ENCODE measurements at places on chromosomes 4 and X.

GRCh38 chrX:153968754-153969124 is 2.9 kb downstream of the HCFC1 start:
- DNase-seq = peak; percentile 60

DNA sequence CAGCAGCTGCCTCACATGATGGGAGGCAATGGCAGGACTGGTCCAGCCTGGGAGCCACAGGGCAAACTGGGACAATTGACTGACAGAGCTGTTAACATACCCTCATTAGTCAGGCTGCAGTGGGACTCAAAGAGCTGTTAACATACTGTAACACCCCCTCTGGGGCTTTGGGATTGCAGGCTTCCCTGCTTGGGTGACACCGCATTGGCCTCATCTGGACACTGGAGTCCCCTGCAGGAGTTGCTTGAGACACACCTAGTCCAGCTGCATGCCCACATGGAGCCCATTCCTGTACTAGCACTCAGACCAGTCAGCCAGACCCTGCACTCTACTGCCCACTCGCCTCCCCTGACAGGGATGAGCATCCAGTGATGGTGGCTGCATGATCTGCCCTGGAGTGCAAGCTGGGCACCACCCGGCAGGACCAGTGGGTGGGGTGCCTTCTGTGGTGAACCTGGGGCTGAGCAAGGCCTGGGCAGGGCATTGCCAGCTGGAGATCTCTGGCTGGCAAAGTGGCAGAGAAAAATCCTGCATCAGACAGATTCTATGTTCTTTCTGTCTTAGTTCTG is 138.8 kb downstream of the DTHD1 start:
- DNase-seq = no peak

DNA sequence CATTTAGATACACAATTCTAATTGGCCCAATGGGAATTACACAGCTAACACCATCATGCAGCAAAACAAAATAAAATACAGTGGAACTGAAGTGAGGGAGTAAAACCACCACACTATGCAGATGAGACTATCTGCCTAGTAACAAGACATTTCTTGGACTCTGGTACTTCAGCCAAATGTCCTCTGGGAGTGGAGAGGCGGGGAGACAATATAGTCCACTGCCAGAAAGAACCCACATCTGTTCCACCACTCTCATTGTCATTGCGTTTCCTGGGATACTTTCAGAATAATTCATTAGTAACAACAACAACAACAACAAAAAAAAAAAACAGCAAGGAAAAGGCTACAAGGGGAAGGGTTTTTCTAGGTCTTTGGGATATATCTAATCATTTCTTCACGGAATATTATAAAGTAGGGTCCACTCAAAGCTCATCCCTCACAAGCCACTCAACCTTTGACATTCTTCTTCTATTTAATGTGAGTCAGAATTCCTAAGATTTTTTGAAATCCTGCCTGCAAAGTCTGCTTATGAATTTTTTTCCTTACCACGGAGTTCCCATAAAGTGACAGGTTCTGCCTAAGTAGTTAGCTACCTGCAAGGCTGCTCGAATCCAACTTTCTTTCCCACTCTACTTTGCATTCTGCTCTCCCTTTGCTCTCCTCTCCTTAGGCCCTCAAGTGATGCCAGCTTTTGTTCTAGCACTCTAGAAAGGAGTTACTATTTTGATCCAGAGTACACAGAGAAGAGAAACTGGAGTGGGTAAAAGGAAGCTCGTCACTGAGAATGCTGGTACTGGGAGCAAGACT is 254.6 kb downstream of the CHIC1 start:
- DNase-seq = no peak

DNA sequence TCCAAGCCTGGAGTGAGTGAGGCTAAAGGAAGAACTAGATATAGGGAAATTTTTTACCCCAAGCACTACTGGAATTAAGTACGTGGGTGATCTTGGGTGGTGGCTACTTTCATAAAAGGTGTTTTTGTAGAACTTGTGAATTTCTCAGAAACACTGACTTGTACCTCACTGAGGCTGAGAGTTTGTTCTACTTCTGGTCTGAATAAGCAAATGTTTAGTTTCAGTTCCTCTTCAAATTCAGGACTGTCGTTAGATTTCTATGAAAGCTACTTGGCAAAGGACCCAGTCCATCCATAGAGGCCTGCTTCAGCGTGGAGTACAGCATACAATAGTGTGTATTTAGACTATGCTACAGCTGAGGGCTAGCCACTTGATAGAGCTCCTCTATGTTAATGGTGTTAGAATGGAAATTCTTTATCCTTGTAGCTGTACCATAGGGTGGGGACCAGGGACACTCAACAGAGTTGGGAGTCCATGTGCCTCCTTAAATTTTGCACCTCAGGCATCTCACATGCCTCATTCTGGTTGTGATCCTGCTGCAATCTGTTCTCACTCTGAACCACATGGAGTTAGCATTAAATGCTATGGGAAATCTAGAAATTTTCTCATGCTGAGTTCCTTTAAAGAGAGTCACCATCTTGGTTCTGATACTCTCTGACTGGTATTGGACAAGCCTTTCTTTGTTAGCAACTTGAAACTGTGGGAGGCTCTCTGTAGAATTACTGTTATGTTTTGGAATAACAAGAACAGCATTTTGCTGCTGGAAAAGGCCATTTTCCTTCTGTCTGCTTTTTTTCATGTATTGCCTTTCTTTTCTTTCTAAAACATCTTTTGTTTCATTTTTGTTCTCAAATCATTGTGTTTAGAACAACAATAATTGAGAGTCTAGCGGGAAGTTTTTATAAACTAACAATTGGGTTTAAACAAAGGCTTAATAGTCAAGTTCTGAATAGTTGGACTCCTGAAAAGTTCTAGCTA is 86.8 kb downstream of the PDGFRA start:
- DNase-seq = no peak

- DNase-seq = no peak
These were observed 228.8 kb downstream of the ADGRL3 start for GRCh38 chr4:61428950-61429349.

DNA sequence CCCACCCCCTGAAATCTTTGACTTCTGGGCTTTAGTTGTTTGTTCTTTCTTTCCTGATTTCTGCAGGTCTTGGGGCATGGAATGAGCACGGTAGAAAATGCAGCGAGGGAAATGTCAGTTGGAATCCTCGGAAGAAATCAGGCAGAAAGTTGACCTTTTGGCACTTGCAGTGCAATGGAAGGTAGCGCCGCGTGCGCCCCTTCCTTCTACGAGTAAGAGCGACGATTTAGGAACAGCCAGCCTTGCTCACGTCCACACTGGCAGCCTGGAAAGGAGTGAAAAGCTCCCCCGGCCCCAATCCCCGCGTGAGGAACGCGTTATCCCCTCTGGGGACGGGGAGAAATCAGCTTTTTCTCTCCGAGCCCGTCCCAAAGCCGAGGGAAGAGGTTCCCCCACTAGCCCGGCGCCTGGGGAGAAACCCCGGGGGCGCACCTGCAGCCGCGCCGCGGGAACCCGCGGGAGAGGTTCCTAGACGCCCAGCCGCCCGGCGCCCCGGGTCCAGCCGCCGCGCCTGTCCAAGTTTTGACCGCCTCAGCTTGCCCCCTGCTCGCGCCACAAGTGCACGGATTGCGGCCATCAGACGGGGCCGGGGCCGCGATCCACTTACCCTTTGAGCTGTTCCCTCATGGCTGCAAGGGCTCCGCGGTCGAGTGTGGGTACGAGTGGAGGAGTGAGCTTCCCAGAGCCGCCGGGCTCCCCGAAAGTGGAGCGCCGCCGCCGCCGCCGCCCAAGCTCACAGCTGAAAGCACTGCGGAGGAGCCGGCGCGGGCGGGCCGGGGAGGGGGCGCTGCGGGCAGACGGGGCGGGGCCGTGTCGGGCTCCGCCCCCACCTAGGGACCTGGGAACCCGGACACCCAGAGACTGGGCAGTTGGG is 194.6 kb upstream of the FTHL17 start:
- no peak for DNase-seq

- DNase-seq = no peak
These were observed 3.5 kb downstream of the AP1AR start for GRCh38 chr4:112234952-112235609.

GRCh38 chrX:140661643-140662042 is 47.9 kb upstream of the LINC00632 start:
- DNase-seq = no peak

DNA sequence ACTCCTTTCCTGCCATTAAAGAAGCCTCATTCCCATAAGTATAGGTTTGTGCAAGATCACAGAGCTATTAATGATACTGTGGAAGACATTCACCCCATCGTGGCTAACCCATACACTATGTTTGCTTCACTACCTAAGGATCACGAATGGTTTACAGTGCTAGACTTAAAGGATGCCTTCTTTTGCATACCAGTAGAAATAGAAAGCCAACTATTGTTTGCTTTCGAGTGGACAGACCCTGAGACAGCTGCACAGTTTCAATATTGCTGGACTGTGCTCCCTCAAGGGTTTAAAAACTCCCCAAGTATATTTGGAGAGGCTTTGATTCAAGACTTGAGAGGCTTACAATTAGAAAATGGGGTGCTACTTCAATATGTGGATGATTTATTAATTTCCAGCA is 16.0 kb upstream of the PAPSS1 start:
- DNase-seq = no peak

DNA sequence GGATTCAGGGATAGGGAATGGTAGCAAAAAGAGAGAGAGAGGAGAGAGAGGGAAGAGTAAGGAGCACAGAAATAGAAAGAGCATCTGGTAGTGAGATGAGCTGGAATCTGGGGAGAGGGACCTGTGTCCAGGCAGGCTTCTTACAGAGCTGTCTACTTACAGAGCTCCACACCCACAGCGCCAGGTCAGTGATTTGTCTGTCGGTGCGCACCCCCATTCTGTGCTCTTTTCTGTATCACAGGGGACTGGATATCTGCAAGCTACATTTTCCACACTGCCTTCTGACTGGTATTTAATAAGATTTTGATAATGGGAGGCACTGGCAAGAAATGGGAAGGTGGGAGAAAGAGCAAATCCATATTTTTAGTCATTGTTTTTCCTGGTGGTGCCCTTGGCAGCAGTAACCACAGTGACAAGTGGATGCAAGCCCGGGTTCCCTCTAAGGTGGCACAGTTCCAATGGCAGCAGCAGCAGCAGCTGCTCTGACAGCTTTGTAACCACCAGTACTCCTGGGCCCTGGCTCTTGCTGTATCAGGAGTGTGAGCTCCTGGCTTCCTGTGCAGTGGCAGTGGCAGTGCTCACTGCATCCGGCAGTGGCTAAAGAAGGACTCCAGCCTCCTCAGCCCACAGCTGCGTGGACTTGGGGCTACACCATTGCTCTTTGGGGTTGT is 300.5 kb downstream of the TRIML1 start:
- no peak for DNase-seq

- DNase-seq = no peak
These were observed 13.7 kb upstream of the KLHL5 start for GRCh38 chr4:39048311-39048710.

DNA sequence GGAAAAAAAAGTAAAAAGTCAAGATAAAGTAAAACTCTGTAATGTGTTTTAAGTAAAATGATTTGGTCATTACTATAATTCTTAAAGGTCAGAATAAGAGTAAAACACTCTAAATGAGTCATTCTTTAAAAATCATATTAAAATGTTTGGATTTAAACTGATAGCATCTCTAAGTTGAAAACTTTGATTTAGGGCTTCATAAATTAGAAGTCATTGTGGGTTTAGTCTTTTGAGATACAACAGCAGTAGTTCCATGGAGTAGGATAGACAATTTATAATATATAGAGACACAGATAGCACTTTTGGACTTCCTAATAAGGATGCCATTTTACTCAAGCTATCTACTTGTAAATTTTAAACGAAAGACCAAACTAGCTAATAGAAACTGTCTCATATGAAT is 77.1 kb upstream of the PABPC4L start:
- DNase-seq = no peak

- DNase-seq = no peak
These were observed 205.4 kb upstream of the PSAPL1 start for GRCh38 chr4:7640136-7640535.

GRCh38 chrX:65668377-65669310 is 1.2 kb downstream of the MSN start:
- peak; percentile 72 for DNase-seq

DNA sequence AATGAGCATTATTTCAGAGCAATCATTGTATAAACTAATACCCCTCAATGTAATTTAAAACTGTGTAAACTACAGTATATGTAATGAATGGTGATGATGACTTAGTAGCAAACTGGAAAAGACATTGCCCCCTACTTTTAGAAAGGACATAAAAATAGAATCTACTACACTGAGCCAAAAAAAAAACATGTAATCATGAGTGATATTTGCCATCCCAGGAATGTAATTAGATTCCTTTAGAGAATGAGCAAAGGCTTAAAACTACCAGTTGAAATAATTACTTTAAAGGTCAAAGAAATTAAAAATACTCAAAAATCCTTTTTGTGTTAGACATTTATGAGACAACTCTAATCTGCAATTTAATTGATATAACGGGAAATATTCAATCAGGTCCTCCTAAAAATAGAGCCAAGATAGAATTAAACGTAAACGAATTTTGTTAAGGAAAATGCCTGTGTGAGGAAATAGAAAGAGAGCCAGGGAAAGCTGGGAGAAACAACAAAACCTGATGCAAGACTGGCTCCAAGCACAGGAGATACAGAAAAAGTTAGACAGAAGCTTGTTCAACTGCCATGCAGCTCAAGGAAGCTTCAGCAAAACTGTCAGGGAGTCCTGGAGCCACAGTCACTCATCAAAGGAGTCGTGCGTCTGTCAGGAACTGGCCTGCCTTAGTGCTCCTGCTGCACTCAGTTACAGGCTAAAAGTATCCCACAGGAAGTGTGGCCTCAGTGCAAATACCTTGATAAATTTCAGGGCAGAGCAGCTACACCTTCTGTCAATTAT is 655.7 kb upstream of the INTU start:
- DNase-seq = no peak

- DNase-seq = no peak
These were observed 17.1 kb downstream of the RNF4 start for GRCh38 chr4:2485956-2486355.

- DNase-seq = no peak
These were observed 31.5 kb upstream of the UNC5C start for GRCh38 chr4:95580226-95580625.

DNA sequence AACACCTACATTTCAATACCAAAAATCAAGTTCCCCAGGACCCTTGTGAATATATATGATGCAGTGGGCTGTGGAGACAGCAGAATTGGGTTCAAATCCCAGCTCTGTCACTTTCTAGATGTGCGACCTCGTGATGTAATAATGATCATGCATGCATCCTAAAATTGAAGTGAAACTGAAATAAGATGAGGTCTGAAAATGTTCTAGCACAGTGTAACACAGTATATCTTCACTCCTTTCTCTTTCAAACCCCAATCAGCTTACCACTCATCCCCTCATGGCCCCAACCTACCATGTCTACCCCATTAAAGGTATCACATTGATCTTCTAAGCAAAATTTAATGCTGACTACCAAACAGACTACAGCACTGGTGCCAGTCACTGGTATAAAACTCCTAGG is 69.9 kb upstream of the BRS3 start:
- DNase-seq = no peak

DNA sequence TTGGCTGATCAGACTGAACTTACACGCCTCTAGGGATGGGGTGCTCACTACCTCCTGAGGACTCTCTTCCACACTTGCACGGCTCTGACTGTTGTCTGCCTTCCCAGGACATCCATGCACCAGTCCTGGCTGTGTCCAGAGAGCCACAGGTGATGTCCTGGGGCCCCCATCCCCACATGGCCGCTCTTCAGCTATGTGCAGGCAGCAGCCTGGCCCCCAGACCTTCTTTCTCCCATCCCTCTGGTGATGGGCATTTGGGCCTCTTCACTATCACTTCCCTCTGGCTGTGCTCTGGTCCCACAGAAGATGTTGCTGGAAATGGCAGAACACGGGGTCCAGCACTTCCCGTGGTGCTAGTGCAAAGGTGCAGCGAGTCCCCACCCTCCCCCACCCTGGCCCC is 40.9 kb upstream of the HMX1 start:
- DNase-seq = no peak

- DNase-seq = no peak
These were observed 291.2 kb downstream of the TEX13A start for GRCh38 chrX:104929324-104929723.
